ENCODE measurements at places on chromosomes 2 and 18.

- no peak for DNase-seq
Observed at GRCh38 chr2:9799011-9799596, 44.2 kb upstream of the TAF1B start.

DNA sequence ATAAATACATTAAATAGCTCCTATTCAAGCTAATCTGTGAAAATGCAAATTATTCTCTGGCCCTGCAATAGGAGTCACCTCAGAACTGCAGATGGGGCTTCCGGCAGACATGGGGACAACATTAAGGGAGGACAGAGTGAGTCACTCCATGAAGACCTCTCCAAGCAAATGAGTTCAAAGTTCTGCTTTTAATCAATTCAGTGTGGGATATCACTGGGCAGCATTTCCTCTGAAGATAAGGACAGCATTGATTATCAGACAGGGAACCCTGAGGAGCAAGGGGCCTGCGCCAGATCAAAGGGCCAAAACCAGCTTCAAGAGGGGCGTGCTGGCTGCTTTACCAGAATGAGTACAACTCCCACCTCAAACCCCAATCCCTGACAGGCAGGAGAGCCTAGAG, 356.9 kb upstream of the KLHL29 start:
- DNase-seq = no peak

- no peak for DNase-seq
Observed at GRCh38 chr2:88754585-88755320, 63.3 kb downstream of the RPIA start.

DNA sequence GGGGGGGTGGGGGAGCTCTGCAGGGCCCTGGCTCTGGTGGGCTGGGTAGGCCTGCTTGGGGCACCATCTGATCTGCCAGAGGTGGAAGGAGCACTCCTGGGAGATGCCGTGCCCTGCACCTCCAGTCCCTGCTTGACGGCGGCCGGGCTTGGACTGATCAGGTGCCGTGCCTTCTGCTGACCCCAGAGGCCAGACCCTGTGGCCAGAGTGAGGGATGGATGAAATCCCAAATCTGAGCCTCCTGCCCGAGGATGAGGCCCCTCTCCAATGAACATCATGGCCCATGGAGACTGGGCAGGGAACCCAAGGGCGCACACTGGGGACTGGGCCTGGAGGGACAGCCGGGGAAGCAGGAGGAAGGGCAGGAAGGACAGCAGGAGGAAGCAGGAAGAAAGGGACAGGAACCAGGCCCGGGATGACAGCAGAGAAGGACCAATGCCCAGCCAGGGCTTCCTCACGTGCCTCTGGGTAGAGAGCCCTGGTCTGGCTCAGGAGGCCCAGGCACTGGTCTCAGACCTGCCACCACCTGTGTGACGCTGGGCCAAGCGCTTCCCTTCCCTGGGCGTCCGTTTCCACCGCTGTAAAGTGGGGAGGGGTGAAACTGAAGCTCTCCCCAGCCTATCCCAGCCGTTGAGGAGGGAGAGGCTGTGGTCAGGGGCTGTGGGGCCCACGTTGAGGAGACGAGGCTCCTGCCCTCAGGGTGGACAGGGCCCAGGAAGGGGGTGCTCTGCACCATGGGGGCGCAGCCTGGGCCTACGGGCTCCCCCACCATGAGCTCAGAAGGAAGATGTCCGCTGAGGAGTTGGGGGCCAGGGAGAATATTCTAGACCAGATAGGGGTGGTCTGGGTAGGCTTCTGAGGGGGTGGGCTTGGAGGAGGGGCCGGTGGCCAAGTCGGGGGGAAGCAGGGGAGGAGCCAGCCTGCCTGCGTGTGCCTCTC, 1.0 kb upstream of the GPR35 start:
- no peak for DNase-seq

GRCh38 chr2:77458216-77458615, 64.0 kb downstream of the LRRTM4 start:
- DNase-seq = no peak

- no peak for DNase-seq
Observed at GRCh38 chr18:34321066-34321465, 96.4 kb upstream of the NOL4 start.

- DNase-seq = no peak
Observed at GRCh38 chr2:144133936-144134665, 385.8 kb downstream of the ZEB2 start.

GRCh38 chr2:144115739-144116291, 404.1 kb downstream of the ZEB2 start:
- DNase-seq = no peak

DNA sequence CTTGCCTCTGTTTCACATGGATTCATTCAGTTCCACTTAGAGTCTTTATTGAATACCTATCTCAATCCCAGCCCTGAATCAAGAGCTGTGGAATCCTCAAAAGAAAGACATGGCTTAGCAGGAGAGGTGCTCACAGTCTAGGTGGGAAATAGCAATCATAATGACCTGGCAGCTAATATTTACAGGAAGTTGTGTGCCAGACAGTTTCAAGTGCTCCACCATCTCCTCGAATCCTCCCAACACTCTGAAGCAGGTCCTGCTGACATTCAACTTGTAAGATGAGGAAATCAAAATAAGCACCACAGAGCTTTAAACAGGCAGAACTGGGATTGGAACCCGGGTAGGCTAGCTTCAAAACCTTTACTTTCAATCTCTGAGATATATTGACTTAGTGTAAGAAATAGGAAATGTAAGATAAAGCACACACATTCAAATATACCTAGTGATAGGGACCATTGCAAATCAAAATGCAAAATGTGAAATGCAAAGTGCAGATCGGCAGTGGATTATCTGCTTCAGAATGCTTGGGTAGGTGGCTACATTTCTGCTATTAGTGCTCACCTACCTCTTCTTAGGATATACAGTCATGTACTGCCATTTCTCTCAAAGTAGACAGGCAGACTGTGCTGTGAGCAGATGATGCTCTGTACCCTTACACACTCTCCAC, 182.0 kb downstream of the PRKCE start:
- DNase-seq = no peak

GRCh38 chr2:46388881-46389280, 90.5 kb upstream of the TMEM247 start:
- DNase-seq = no peak

GRCh38 chr18:39058386-39059000, 1492.9 kb upstream of the CELF4 start:
- DNase-seq = no peak

- DNase-seq = no peak
Observed at GRCh38 chr2:172096626-172097547, 5.8 kb downstream of the DLX2 start.

DNA sequence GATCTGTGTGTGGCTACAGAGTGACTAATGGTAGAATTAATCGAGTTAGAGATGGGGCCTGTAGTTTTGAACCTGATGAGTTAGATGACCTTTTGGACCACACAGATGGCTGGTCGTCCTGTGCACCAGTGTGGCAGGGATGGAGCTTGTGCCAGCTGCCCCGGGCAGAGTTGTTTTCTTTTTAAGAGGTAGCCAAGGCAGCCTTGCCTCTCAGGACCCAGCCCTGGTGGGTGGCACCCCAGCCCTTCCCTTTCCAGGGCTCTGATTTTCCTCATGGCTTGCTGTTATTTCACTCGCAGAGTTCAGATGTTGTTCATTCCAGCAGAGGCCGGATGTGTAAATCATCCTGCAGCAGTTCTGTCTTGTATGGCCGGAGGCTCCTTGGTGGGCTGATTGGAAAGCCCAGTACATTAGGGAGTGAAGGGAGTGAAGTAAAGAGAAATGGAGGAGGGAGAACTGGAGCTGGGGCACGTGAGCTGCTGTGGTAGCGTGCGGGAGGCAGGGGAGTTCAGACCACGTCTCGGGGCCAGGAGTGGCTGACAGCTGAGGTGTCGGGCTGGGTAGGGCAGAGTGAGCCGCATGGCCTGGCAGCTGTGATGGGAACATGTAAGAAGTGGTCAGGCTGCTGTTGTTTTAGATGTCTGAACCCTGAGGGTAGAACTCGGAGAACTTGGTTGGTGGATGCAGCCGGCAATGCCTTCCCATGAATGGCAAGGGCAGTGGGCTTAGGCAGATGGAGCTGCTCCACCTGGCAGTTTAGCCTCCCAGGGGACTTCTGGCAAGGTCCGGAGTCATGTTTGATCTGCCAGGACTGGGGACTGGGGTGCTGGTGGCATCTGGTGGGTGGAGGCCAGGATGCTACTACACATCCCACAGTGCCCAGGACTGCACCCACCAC, 28.8 kb downstream of the ASAP2 start:
- DNase-seq = no peak

- DNase-seq = no peak
Observed at GRCh38 chr2:94861308-94862152, 9.7 kb upstream of the TEKT4 start.

DNA sequence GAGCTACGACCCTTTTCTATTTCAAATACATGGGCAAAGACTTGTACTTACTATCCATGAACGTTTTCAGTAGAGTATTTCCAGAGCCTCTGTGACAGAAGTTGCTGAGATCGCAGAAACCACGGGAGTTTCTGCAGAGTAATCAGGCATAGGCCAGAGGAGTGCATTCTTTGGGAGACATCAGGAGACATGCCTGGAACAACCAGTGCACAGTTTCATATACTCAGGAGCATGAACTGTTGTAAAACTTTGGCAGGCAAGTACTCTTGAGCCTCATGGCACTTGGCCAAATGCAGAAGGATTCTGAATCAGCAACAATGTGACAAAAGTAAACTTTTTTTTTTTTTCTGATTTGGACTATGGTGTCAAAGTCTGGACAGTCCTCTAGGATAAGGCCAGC, 307.1 kb downstream of the GRB14 start:
- DNase-seq = no peak

DNA sequence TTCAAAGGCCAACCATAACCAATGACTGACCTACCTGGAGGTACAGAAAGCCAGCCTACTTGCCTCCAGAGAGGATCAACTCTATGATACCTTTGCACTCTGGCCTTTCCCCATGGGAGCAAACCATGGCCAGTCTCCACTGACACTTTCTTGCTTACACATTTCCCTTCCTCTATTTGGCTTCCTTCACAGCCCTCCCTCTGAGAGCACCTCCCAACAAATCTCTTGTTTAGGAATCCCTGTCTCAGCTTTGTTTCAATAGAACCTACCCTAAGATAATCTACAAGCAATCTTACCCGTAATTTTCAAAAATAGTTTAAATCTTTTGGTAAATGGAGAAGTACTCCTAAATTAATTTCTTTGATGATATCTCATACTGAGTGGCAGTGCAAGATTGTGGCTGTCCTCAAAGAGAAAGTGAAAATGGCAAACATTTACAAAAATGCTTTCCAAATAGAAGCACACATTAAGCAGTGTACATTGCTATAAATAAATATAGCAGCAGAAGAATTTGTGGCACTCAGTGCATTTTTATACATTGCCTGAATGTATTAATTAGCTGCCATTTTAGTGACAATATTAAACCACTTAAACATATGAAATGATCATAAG, 140.6 kb downstream of the CCDC148 start:
- no peak for DNase-seq
